Peyer's patch (tissue), 4 donors: ENCODE measurements at places on chromosomes 2 and 18.

DNA sequence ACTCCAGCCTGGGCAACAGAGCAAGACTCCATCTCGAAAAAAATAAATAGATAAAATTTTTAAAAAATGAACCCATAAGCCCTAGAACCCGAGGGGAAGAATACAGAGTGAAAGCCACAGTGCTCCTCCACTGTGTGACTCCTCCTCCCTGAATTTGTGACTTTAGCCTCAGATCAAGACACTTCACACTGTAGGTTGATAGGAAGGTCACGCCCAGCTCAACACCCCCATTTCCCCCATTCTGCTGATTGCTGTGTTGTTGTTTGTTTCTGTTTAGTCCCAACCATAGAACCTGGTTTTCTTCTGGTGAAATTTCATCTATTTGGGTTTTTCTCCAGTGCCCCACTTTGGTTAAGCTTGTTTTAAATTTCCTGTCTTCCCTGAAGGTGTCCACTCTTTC lies 102.2 kb downstream of the VIT start:
- no peak for DNase-seq

GRCh38 chr2:121019071-121019470 lies 265.9 kb downstream of the TFCP2L1 start:
- DNase-seq, result no peak

- peak; percentile 2 for DNase-seq
Measured at GRCh38 chr2:233428008-233428407, 73.7 kb downstream of the DGKD start.

DNA sequence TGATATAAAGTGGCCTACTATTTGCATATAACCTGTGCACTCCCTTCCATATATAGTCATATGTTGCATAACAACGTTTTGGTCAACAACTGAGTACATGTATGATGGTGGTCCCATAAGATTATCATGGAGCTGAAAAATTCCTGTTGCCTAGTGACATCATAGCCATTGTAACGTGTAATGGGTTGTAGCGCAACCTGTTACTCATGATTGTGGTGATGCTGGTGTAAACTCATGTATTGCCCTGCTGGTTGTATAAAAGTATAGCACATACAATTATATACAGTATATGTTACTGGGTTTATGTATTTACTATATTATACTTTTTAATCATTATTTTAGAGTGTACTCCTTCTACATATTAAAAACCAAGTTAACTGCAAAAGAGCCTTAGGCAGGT lies 144.8 kb upstream of the IL1R2 start:
- DNase-seq, result no peak

- no peak for DNase-seq
Measured at GRCh38 chr2:59594671-59595222, 958.7 kb downstream of the BCL11A start.
